T-cell (primary cell): ENCODE measurements at places on chromosomes 13 and 19. TPM values are rescaled to one million over a fixed set of nuclear protein-coding genes. Genes with fewer than 3 reads are reported as not detected.

DNA sequence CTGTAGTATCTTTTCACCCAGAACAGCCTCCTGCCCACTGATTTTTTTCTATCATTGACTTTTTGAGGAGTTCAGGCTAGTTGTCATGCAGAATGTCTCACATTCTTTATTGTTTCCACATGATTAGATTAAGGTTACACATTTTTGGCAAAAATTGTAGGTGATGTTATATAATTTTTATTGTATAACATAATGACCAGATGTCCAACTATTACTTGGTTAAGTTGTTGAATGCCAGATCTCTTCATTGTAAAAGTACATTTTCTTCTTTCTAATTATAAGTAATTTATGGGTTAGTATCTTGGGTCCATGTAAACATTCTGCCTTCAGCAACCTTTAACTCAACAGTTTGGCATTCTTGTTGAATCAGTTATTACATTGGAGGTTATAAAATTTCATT is 138.4 kb downstream of the POSTN start:
- H3K4me3 ChIP-seq = no peak overlapping the region
- no peak for DNase-seq
- H3K4me1 ChIP-seq = no peaks in the 10 kb centered on the region
- no peak overlapping the region for H3K27ac ChIP-seq
- no peaks in the 10 kb centered on the region for H3K36me3 ChIP-seq
- H3K27me3 ChIP-seq = no peaks in the 10 kb centered on the region

DNA sequence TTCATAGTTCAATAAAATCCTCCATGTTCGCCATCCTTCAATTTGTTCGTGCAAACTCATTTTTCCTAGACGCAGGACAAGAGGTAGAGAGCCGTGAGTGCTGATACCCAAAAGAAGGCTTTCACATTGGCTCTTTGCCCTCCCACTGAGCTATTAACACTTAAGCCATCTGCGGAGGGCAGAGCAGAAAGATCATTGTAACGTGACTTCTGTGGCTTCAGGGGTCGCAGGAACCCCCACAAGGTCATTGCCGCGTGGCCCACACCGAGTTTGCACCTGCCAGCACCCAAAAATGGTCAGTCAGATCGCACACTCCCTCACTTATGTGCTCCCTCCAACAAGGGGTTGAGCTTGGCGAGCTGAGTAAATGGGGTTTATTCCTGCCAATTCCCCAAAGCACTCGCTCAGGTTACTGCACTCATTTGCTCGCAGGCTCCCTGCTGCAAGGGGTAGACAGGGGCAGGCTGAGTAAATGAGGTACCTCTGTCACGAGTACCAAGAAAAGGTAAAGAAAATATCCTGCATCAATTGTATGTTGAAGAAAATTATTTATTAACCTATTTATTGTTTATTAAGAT is 144.1 kb downstream of the PRR20E start:
- H3K27me3 ChIP-seq = no peaks in the 10 kb centered on the region
- DNase-seq = no peak
- no peak overlapping the region for H3K27ac ChIP-seq

- H3K4me3 ChIP-seq = no peak overlapping the region
- no peaks in the 10 kb centered on the region for H3K4me1 ChIP-seq
Observed at GRCh38 chr19:3216874-3217273, 7.6 kb upstream of the CELF5 start.

DNA sequence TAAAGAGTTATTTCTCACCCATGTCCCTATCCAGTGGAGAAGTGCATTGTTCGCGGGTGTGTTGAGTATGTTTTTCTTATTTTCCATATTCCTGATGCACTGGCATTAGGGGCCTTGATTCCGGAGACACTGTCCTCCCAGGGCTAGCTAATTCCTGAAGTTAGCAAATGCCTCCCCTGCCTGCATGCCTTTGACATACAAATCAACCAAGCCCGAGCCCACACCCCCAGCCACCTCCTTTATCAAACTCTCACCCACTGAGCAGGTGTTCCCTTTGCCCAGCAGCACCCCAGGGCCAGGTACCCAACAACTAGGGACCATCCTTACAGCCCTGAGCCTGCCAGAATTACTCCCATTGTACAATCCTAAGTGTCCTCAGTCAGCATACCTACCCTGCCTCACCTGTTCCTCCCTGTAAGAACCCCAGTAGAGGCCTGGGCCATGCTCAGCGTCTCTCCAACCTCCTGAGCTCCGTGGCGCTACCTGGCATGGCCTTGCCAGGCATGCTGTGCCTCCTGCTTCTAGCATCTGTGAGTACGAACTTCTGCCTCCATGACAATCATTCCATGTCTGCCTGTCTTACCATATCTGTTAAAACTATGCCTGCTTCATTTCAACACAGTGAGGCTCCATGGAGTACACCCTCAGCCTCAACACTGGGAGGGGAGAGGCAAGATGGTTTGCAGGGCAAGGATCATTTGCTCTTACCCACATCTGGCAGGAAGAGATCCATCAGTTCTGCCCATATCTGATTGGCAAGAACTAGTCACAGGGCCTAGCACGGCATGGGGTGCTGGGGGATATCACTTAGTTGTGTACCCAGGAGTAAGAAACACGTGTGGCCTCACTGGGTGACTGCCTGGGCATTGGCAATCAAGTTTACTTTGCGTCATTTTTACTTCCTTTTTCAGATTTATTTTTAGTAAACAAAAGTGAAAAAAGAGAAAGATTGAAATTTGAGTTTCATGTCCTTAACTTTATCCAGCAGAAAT is 203.9 kb downstream of the SHISA2 start:
- H3K4me3 ChIP-seq = no peak overlapping the region
- DNase-seq = no peak
- peaks cover 28% of the 10 kb centered on the region for H3K4me1 ChIP-seq
- H3K36me3 ChIP-seq = no peaks in the 10 kb centered on the region
- no peaks in the 10 kb centered on the region for H3K27me3 ChIP-seq
- peak overlapping the region; percentile 62 for H3K27ac ChIP-seq

GRCh38 chr19:53626976-53627375 is 4.8 kb upstream of the DPRX start:
- H3K4me3 ChIP-seq = no peak overlapping the region
- no peaks in the 10 kb centered on the region for H3K36me3 ChIP-seq
- no peak for DNase-seq
- H3K4me1 ChIP-seq = no peaks in the 10 kb centered on the region
- H3K27ac ChIP-seq = no peak overlapping the region

- H3K36me3 ChIP-seq = peaks cover 13% of the 10 kb centered on the region
- peak overlapping the region; percentile 90 for H3K4me3 ChIP-seq
- peak; percentile 67 for DNase-seq
- H3K27ac ChIP-seq = peak overlapping the region; percentile 92
- H3K4me1 ChIP-seq = peaks cover 59% of the 10 kb centered on the region
Observed at GRCh38 chr19:1250437-1251260, 2.3 kb downstream of the MIDN start.

- no peak for DNase-seq
- no peaks in the 10 kb centered on the region for H3K36me3 ChIP-seq
- no peaks in the 10 kb centered on the region for H3K27me3 ChIP-seq
- H3K27ac ChIP-seq = no peak overlapping the region
- no peak overlapping the region for H3K4me3 ChIP-seq
Observed at GRCh38 chr13:72208112-72208645, 341.2 kb upstream of the DACH1 start.

DNA sequence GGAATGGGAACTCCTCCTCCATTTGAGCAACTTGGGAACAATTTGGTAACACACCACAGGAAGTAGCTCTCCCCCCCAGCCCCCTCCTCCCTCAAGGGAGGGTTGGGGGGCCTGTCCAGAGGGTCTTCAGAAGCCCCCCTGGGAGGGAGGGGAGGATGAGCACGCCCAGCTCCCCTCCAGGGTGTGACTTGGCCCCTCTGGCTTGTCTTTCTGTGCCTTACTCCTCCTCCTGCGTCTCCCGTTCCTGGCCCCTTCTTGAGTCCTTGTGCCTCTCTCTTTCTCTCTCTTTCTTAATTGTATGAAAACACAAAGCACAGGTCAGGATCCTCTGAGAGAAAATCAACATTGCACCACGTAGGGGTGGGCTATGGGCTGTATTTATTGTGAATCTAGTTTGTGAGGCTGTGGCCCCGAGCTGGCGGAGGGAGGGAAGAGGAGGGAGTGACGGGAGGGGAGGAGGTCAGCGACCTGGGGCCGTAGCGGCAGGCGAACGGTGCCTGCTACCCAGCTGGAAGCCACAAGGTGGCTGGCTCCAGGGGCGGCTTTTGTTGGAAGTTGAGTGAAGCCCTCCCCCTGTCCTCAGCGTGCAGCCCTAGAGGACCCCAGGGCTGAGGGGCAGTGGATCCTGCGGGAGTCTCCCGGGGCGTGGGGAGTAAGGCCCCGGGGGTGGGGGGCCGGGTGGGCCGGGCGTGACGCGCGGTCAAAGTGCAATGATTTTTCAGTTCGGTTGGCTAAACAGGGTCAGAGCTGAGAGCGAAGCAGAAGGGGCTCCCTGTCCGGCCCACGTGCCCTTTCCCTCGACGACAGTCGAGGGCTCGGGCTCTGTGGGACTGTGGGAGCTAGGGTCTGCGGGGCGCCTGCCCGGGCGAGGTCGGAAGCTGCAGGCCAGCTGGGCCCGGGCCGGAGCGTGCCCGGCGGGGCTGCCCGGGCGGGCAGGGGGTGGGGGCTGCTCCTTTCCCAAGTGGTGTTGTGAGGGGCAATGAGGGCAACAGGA is 6.4 kb downstream of the LYL1 start:
- H3K27ac ChIP-seq = no peak overlapping the region
- no peak for DNase-seq
- H3K36me3 ChIP-seq = no peaks in the 10 kb centered on the region
- peak overlapping the region; percentile 27 for H3K4me3 ChIP-seq
- H3K27me3 ChIP-seq = no peaks in the 10 kb centered on the region

- no peaks in the 10 kb centered on the region for H3K27me3 ChIP-seq
- H3K4me3 ChIP-seq = no peak overlapping the region
- no peaks in the 10 kb centered on the region for H3K36me3 ChIP-seq
- no peaks in the 10 kb centered on the region for H3K4me1 ChIP-seq
- no peak for DNase-seq
Observed at GRCh38 chr13:89726690-89727435, 1620.6 kb upstream of the MIR17HG start.

DNA sequence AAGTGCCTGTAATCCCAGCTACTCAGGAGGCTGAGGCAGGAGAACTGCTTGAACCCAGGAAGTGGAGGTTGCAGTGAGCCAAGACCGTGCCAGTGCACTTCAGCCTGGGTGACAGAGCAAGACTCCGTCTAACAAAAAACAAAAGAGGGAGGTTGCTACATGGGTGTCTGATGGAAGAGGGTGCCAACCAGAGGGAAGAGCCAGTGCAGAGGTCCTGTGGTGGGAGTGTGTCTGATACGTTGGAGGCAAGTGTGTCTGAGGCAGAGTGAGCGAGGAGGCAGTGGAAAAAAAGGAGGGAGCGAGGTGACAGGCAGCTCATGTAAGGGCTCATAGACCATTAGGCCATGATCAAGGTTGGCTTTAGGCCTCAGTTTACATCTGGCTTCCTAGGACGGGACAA is 6.8 kb downstream of the PDE4A start:
- H3K27me3 ChIP-seq = peaks cover 2% of the 10 kb centered on the region
- no peak overlapping the region for H3K4me3 ChIP-seq
- no peaks in the 10 kb centered on the region for H3K36me3 ChIP-seq
- no peak for DNase-seq
- peak overlapping the region; percentile 95 for H3K27ac ChIP-seq

DNA sequence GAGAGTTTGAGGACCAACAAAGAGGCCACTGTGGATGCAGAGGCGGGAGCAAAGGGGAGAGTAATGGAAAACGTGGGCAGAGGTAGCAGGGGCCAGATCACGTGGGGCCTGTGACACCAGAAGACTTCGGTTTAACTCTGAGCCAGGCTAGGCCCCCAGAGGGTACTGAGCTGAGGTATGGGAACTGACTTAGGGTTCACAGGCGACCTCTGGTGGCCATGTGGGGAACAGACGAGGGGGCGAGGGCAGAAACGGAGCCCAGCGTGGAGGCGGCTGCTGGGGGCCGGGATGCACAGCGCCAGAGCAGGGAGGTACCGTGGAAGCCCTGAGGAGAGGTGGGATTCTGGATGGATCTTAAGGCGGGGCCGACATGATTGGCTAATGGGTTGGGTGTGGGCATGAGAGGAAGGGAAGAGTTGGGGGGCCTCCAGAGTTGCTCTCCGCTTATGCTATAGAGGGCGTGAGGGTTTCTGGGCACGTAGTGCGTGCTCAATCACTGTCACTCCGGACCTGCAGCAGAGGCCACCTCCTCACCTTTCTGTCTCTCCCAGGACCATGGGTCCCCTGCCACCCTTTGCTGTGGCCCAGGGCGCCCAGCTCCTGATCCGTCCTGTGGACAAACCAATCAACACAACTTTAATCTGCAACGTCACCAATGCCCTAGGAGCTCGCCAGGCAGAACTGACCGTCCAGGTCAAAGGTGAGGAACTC is 13.7 kb downstream of the PVR start:
- no peaks in the 10 kb centered on the region for H3K36me3 ChIP-seq
- H3K4me1 ChIP-seq = no peaks in the 10 kb centered on the region
- peak; percentile 63 for DNase-seq
- H3K27ac ChIP-seq = no peak overlapping the region

- H3K27me3 ChIP-seq = peaks cover 3% of the 10 kb centered on the region
- H3K27ac ChIP-seq = no peak overlapping the region
- no peak overlapping the region for H3K4me3 ChIP-seq
- H3K4me1 ChIP-seq = no peaks in the 10 kb centered on the region
- DNase-seq = no peak
Observed at GRCh38 chr13:30331331-30331771, 24.0 kb upstream of the KATNAL1 start.

GRCh38 chr19:33724021-33724720 is 72.5 kb upstream of the KCTD15 start:
- H3K36me3 ChIP-seq = no peaks in the 10 kb centered on the region
- H3K27me3 ChIP-seq = peaks cover 56% of the 10 kb centered on the region
- DNase-seq = no peak
- H3K4me3 ChIP-seq = no peak overlapping the region
- H3K27ac ChIP-seq = no peak overlapping the region

DNA sequence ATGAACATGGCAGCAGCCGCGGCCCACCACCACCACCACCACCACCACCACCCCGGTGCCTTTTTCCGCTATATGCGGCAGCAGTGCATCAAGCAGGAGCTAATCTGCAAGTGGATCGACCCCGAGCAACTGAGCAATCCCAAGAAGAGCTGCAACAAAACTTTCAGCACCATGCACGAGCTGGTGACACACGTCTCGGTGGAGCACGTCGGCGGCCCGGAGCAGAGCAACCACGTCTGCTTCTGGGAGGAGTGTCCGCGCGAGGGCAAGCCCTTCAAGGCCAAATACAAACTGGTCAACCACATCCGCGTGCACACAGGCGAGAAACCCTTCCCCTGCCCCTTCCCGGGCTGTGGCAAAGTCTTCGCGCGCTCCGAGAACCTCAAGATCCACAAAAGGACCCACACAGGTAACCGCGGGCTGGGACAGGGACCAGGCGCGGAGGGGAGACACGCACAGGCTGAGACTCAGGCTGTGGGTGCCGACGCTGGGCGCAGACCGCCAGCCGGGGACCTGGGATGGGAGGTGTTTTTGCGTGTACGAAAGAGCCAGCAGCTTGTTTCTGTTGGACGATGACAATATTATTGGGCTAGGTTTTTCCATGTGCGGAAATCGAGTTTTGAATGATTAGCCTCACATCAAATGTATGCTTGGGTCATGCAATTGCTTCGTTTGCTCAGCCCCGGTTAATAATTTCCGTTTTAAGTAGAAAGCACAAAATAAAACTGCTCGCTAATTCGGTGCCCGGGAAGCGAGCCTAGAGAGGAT is 1.3 kb downstream of the ZIC2 start:
- no peaks in the 10 kb centered on the region for H3K36me3 ChIP-seq
- peaks cover 2% of the 10 kb centered on the region for H3K4me1 ChIP-seq
- no peak overlapping the region for H3K4me3 ChIP-seq
- H3K27ac ChIP-seq = no peak overlapping the region

The PSG3 gene
- not detected for total RNA-seq

The FAM174C gene
- 42.1 TPM for total RNA-seq

The MAMSTR gene
- 2.4 TPM for total RNA-seq
